Esophagus squamous epithelium (tissue), 5 donors: ENCODE measurements at places on chromosomes 6 and 20. TPM values are rescaled to one million over a fixed set of nuclear protein-coding genes. Genes with fewer than 3 reads are reported as not detected.

Gene RHAG
- 0.19 TPM for total RNA-seq

Gene STX11
- 13.0 TPM for total RNA-seq

Gene VWA7
- 0.22 TPM for total RNA-seq

Gene PSORS1C2
- not detected for total RNA-seq

GRCh38 chr6:166097914-166098522, 69.6 kb downstream of the TBXT start:
- peak overlapping the region; percentile 26 for H3K4me3 ChIP-seq
- H3K27me3 ChIP-seq: peaks cover 8% of the 10 kb centered on the region
- no peak for DNase-seq
- no peaks in the 10 kb centered on the region for H3K36me3 ChIP-seq
- H3K27ac ChIP-seq: no peak overlapping the region
- no peaks in the 10 kb centered on the region for H3K4me1 ChIP-seq

DNA sequence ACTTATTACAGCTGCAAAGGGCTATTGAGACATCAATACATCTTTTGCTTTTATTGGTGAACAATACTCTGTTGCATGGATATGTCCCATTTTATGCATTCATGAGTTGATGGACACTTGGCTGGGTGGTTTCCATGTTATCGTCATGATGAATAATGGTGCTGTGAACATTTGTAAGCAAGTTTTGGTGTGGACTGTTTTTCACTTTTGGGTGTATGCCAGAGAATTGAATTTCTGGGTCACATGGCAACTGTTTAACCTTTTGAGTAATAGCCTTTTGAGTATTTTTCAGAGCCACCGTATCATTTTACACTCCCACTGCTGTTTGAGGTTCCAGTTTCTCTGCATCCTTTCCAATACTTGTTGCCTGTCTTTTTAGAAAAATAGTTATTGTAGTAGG, 107.0 kb downstream of the JARID2 start:
- no peak overlapping the region for H3K27ac ChIP-seq
- no peaks in the 10 kb centered on the region for H3K36me3 ChIP-seq
- no peaks in the 10 kb centered on the region for H3K27me3 ChIP-seq
- DNase-seq: no peak

DNA sequence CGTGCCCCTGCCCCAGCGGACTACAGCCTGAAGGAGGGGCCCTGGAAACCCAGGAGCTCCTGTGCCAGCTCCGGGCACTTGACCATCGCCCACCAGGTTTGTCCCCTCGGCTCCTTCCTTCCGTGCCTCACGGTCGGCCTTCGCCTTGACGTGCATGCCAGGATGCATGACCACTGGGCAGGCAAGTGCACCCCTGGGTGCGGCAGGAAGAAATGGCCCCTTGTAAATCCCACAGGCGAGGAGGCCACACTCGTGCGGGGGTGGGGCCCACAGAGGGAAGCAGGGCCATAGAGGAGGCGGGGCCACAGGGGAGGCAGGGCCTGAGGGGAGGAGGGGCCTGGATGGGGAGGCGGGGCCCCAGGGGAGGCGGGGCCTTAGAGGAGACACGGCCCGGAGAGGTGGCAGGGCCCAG, 81.7 kb downstream of the YTHDF1 start:
- H3K36me3 ChIP-seq: no peaks in the 10 kb centered on the region
- H3K27ac ChIP-seq: no peak overlapping the region
- no peak overlapping the region for H3K4me3 ChIP-seq
- DNase-seq: no peak
- no peaks in the 10 kb centered on the region for H3K4me1 ChIP-seq
